Activated naive CD4-positive, alpha-beta T cell treated with anti-CD3 and anti-CD28 coated beads, Interleukin-2, amount 50 U/mL, for 72 hours (primary cell): ENCODE measurements at places on chromosomes 3 and 15.

GRCh38 chr3:184133840-184134745, 1.1 kb upstream of the EIF2B5 start:
- DNase-seq, result peak; percentile 42

GRCh38 chr3:129505341-129505740, 23.1 kb upstream of the RHO start:
- DNase-seq, result no peak

DNA sequence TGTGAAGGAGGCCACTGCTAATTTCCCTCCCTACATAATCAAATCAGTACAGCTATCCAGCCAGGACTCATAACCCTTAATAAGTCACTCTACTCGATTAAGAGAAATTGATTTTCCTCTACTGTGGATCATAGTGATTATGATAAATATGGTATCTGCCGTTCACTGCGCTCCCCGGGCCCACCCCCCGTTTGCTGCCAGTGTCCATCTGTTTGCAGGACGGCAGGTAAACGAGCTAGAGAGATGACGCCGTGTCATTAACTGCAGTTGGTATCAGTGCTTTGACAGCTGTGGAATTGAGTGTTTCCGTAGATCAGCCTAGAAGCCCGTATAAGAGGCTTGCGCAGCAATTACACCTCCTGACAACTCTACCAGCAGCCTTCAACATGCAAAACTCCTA, 94.9 kb downstream of the ROBO2 start:
- no peak for DNase-seq

DNA sequence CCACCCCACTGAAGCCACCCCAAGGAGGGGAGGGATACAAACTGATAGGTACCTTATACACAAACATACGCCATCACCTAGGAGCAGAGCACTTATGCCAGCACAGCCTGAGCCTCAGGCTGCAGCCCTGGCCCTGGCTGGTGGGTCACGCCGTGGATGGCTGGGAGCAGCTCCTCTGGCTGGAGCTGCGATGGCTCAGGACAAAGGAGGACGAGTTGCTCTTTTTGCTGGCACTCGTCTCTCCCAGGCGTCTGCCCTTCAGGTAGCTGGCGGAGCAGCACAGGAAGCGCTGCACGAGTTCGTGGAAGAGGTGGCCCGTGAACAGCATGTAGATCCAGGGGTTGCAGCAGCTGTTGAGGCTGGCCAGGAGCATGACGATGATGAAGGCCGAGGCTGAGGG, 16.6 kb downstream of the OXTR start:
- DNase-seq, result no peak

DNA sequence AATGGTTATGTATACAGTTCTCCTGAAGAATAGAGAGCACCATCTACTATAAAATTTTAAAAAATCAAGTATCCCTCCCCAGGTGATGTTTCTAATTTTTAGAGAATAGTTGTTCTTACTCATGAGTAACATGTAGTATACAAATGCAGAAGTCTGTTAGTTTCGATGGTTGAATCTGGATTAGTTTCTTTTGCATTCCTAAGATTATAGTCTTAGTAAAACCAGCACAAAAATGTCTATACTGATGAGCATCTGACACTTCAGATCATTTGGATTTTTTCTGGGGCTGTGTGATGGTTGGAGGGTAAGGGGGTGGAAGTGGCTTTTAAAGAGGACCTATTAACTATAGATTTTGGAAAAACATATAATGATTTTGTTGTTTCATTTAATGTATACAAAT, 167.3 kb upstream of the SGO1 start:
- DNase-seq, result no peak

GRCh38 chr3:196707566-196707965, 4.5 kb downstream of the CEP19 start:
- no peak for DNase-seq

DNA sequence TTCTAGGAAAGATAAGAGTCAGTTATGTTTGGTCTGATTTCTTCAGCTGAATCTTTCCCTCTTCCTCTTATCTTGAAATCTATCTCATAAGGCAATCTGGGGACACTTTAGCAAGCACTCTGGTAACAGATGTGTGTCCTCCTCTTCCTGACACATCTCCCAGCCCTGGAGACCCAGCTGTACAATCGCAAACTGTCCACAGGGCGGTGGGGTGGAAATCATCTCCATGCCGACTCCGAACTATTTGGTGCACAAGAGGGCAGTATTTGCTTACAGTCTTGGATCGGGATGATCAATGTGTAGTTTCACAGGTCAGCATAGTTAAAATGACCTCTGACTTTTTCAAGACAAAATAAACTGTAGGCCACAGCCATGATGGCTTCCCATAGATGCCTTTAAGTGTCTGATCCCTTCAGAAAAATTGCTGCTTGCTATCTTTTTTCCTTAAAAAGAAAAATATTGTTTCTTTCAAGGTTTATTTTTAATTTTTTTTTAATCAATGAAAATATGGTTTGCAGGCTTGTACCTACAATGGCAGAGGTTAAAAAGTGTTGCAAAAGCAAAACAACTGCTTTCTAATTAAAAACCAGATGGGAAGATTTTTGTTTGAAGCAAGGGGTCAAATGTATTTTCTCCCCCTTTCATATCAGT, 17.7 kb downstream of the EEFSEC start:
- DNase-seq, result no peak

GRCh38 chr3:65142456-65142855, 454.7 kb upstream of the ADAMTS9 start:
- no peak for DNase-seq

DNA sequence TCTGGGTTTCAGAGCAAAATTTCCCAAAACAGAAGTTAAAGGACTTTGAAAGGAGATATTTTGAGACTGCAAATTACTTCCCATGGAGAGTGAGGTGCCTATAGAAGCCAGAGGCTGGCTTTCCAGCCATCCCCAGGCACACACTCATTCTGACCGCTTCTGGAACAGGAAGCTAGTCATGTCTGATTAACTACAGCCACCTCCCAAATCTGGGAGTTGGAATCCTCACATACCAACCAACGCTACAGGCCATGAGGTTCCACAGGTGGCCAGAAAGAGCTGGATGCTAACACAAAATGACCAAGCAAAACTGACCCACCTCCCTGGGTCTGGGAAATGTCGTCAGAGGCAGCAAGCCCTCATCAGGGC, 87.2 kb downstream of the SNRK start:
- DNase-seq, result no peak

DNA sequence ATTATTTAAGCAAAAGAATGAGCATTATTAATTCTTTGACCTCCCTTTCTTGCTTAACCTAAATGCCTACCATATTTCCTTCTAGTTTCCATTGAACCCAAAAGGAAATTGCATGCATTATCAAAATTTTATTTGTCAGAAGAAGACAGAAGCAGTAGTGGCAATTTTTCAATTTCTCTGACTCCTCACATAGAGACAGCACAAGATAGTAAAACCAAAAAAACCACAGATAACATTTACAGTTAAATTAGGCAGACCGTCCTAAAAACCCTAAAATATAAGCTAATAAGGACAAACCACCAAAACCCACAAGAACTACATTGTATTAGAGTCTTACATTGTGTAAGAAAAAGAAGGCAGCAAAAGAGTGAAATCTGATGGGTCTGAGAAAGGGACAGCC, 27.1 kb downstream of the GOLGB1 start:
- DNase-seq, result no peak

GRCh38 chr3:127747066-127747465, 74.3 kb downstream of the ABTB1 start:
- no peak for DNase-seq

- DNase-seq, result no peak
These were observed 309.7 kb upstream of the TPRG1 start for GRCh38 chr3:188861842-188862744.

DNA sequence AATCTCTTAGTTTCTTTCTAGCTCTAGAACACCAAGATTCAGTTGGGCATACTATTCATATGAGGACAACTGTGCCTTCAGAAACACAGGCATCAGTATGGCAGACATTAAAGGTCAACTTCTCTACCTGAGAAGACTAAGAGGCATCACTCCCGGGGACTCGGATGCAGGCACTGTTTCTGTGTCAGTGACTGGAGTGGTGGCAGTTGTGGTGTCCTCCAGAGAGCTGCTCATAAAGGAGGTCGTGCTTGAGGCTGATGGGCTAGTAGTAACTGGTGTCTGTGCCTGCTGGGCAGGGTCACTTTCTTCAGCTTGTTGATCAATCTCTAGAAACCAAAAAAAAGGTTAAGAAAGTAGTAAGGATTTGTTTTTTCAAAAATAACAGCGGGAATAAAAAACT, 75.2 kb downstream of the FBXL22 start:
- DNase-seq, result no peak

- DNase-seq, result no peak
These were observed 10.6 kb downstream of the HEG1 start for GRCh38 chr3:125045194-125045593.

DNA sequence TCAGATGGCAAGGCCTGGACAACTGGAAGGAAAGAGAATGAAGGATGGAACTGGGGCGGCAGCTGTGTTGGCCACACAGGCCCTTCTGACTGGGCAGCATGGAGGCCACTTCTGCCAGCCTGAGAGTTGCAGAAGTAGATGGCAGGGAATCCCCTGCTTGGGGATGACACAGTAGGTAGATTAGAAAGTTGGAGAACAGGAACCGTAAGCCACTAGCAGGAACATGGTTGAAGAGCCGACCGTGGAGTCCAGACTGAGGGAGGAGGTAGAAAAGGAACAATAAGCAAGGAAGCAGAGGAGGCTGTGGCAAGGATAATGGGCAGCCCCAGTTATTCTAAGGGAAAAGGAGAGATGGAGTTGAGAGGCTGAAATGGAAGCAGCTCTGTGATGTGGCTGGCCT, 26.4 kb upstream of the ZNF774 start:
- no peak for DNase-seq

DNA sequence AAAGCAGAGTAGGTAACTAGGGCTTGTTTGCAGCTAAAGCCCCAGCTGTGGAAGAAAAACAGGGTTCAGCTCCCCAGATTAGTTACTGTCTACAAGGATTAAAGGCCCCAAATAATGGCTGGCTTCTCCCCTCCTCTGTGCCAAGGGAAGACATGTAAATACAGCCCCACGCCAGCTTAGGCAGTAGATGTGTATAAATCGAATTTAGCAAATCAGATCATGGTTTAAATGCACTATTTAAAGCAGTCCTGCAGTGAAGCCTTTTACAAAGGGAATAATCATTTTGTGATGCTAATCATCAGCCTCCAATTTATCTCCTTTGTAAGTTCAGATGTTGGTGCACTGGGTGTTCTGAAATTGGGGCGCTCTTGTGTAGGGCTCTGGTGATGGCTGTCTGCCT, 46.7 kb upstream of the POLG start:
- DNase-seq, result no peak

DNA sequence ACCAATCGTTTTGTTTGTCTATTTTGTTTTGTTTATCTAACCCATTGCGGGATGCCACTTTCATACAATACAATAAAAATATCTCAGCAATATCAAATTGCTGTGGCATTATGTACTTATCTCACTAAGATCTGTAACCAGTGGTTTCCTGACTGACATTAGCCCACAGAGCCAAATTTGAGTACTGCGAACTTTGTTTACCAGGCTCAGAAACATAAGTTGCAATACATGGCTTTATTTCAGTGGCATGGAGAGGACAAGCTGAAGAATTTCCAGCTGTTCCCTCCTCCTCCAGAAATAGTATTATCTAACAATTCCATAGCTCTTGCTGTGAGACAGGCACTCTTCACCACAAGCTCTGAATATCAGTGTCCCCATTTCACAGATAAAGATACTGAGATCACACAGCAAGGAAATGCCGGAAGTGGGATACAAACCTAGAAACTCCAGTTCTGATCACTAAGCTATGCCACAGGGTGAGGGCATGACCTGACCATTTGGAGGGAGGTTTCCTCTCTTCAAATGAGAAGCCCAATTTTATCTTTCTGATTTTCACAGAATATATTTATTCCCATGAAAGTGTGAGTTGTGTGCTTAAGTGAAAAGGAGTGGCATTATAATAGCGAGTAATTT, 469.9 kb upstream of the CBLB start:
- no peak for DNase-seq

DNA sequence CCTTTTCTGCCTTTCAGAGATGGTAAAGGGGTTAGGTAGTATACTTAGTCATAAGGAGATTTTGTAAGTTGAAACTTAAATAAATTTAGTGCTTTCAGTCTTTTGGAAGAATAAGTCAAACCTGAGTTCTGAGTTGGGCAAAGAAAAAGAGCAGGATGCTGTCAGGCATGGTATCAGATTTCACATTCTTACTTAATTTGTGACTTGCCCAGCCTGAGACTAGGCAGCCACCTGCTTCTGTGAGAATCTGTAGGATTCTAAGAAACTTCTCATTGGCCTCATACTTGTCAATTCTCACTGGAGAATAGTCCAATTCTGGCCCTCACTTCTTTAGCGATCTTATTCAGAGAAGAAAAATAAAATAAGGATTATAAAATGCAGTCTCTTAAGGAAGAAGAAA, 577.5 kb downstream of the DIPK2A start:
- DNase-seq, result no peak

DNA sequence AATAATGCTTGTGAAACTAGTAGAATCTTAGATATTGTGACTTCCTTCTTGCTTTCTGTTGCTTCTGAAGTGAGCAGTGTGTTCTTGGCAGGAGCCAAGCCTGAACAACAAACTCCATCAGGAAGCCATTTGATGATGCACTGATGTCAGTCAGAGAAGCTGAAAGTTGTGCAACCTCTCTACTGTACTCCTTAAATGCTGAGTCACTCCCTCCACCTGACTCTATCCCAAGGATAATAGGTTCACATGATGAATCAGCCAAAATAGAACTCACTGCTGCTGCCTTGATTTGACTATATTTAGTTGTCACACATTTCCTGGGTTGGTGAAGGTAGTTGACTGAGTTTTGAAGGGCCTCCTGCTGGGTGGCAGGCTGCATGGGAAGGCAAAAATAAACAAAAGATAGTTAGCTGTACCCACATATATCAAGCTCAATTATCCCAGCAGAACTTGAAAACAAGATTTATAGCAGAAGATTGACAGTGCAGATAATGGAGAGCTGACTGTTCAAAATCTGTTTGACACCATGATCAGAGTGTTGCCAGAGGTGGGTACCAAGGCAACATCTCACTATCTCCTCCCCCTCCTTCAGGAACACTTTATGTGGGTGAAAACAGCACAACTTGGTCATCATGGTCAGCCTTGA, 328.4 kb upstream of the DPH6 start:
- DNase-seq, result no peak

DNA sequence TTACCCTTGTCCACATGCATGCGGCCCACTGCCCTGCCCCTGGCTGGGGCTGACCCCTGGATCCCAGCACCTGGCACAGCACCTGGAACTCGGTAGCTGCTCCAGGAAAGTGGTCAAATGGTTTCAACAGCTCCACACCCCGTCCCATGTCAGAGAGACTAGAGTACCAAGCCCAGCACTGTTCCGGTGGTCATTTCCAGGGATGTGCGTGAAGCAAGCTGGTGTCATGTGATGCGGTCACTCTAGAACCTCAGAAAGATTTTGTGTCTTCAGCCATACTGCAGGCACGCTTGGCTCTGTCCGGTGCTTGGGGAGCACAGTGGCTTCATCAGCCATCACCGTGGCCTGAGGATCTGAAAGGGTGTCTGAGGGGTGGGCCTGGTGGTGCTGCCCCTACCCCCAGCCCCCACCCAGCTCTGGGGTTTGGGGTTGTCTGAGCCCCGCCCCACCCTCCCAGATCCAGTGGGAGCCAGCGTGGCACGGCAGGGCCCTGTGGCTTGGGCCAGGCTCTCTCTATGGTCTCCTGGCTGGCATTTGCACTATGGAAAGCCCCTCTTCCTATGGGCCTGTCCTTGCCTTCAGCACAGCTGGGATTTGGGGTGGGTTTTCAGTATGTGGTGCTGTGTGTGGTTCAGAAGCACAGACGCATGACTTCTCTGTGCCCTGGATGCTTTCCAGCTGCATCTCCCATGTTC, 15.3 kb downstream of the APBA2 start:
- no peak for DNase-seq
